H1 (cell line): ENCODE measurements at places on chromosomes 1 and 21. TPM values are rescaled to one million over a fixed set of nuclear protein-coding genes. Genes with fewer than 3 reads are reported as not detected.

GRCh38 chr1:59477286-59477685 is 180.4 kb downstream of the FGGY start:
- DNase-seq, result no peak

DNA sequence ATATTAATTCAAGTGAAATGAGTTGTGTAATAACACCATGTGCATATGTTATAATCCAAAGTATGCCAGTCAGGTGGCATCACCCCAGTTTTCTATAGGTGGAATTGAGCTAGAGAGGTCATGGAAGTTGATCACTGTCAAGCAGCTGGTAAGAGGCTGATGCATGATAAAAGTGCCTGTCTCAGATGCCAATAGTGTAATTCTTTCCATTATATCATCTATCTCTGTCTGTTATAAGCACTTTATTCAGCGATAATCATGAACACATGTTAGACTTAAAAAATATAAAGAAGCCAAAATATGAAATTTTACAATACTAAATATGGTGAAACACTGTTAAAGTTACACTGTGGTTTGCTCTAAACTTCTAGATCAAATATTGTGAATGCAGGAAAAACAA is 156.6 kb downstream of the DNM3 start:
- DNase-seq, result no peak

DNA sequence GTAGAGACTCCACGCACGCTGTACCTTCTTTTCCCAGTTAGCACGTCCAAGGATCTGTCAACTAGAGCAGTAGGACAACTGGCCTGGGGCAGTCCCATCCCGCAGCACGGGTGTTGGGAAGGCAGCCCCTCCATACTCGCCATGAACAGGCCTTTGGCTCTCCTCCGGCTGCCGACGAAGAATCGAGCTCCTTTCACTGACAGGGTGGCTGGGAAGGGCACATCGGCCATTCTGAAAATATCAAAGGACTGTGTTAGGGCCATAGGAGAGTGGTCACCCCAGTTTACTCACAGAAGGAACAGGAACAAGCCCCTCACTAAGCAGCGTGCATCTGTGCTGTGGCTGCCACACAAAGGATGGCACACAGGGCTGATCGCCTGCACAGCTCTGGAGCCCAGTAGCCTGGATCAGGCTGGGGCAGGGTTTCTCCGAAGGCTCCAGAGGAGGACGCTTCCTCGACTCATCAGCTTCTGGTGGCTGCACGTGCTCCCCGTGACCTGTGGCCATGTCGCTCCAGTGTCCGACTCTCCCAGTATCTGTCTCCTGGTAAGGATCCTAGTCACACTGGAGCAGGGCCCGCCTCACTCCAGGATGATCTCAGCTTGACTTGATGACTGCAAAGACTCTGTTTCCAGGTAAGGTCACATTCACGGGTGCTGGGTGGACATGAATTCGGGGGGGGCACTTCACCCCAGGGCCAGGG is 8.9 kb downstream of the KRTAP10-1 start:
- DNase-seq, result no peak

GRCh38 chr1:206809504-206810084 is 37.3 kb upstream of the IL10 start:
- no peak for DNase-seq

DNA sequence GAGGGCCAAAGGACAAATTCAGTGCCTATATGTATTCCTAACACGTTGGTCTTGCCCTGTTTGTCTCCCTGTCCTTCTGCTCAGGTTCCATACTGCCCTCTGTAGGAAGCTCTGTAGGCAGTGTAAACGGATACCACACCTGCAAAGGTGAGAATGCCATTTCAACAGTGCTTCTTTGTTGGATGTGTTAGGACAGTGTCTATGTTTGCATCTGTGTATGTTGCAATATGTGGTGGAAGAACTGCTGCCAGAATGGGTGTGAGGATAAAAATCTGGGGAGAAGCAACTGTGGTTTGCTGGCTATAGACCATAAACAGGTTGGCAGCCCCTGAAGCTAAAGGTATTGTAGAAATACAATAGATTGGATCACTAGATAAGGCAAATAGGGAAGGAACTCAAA is 113.1 kb upstream of the BMP8A start:
- DNase-seq, result no peak

- no peak for DNase-seq
Measured at GRCh38 chr1:99650773-99651437, 5.0 kb downstream of the PALMD start.

GRCh38 chr1:194929357-194929756 is 1678.9 kb downstream of the KCNT2 start:
- DNase-seq, result no peak

DNA sequence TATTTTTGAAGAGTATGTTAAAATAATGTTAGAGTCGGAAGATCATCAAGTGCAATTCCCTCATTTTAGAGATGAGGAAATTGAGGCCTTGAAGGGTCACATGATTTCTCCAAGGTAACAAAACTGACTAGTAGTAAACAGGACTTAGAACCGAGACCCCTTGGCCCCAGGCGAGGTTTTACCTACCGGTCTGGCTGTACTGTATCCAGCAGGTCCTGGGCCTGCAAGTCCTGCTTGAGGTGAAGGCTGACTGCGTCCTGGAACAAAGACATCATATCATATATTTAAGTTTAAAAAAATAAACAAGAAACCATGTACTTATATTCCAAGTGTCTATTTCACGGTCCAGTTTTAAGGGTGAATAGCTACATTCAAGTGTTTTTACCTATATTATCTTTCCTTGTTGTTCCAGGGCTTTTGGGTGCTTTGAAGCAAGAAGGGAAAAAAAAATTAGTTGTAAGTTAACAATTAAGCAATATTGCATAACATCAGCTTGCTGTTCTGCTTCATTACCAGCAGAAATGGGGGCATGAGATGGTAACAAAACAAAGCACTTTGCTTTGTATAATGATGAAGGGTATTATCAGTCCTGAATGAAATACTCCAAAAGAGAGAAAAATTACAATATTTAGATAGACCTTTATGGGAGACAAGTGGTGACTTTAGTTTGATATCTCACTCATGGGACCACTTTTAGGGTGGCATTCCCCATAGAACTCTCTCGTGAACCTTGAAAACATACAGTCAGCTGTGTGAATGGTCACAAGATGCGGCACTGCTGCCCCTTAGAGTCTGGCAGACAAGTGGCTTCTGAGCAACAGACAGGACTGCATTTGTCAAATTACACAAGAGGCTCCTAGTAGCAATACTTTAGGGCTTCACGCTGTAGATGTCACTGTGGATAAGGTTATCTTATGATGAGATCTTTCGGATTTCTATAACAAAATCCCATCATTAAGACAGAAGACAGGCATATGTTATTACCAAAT is 29.8 kb upstream of the CFAP298 start:
- DNase-seq, result no peak

DNA sequence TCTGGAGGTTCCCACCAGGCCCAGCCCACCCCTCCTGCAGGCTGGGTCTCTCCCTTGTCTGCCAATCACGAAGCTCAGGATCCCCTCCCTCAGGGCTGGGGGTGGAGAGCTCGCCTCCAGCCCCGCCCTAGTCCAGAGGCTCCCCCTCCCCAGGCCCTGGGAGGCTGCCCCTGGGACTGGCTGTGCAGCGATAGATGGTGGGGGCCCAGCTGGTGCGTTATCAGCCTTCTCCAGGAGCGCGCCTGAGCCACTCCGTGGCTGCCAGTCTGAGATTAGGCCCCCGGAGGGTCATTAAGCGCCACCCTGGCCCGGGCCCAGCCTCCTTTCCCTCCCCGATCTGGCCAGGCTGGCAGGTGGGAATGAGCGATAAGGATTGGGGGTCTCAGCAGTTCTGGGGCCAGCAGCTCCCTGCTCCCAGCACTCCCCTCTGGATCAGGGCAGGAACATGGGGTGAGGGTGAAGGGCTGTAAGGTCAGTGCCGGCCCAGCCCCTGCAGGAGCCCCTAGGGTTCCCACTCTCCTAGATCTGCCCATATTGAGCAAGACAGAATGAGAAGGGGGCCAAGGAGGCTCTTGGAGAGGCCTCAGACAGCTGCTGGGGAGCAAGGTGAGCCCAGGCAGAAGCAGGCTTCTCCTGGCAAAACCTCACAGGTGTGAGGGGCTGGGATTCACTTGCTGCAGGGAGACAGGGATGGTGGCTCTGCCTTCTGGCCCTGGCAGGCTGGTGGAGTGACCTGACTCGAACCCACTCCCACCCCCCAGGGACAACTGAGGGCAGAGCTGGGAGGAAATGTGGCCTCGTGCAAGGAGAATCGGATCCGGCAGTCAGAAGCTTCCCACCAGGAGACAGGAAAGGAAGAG is 8.5 kb downstream of the PDZK1IP1 start:
- no peak for DNase-seq

GRCh38 chr1:60956520-60956919 is 125.8 kb upstream of the NFIA start:
- DNase-seq, result no peak

DNA sequence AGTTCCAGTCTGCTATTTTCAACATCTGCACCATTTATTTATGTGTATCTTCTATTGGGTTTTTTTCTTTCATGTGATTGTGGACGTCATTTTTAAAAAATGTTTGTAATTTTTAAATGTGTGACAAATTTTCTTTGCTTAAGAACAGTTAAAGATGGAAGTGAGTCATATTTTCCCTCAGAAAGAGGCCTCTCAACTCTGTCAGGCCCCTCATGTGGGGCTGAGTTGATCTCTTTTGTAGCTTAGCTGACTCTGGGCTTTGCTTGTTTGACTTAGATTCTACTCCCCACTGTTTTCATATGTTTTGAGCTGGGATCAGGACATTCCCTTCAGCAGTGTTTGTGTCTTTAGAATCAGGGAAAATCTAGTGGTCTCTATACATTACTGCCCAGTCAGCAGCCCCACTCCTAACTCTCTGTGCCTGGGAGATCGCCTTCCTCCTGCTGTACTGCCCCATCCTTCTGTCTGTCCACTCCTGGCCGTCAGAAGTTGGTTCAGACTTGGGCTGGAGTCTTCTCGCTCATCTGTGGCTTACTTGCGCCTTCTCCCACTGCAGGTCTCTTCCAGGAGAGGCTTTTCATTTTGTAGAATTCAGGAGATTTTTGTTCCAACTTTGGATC is 137.4 kb downstream of the DYRK1A start:
- DNase-seq, result no peak

DNA sequence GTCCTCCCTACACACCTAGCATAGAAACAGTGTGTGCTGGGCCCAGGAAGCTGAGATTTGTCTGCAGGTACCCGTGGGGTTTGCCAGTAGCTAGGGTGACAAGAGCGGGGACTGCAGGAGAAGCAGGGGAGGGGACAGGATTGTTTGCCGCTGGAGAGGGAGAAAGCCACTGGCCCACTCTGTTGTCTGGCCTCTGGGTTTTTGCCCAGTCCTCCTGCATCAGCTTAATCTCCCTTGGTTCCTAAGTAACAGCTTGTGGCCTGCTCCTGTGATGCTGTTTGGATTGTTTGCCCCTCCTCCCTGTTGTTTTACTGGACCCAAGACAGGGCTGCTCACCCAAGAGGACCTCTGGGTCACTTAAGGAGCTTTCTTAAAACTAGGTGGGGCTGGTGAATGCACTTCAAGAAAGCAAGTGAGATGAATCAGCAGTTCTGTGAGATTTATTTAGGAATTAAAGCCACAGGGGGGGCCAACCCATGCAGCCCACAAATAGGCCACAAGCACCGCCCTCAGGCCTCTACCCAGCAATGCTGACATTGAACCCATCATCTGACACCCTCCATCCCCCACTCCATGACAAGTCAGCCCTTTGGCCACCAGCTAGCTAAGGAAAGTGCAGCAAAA is 142.8 kb downstream of the ZZZ3 start:
- DNase-seq, result no peak

DNA sequence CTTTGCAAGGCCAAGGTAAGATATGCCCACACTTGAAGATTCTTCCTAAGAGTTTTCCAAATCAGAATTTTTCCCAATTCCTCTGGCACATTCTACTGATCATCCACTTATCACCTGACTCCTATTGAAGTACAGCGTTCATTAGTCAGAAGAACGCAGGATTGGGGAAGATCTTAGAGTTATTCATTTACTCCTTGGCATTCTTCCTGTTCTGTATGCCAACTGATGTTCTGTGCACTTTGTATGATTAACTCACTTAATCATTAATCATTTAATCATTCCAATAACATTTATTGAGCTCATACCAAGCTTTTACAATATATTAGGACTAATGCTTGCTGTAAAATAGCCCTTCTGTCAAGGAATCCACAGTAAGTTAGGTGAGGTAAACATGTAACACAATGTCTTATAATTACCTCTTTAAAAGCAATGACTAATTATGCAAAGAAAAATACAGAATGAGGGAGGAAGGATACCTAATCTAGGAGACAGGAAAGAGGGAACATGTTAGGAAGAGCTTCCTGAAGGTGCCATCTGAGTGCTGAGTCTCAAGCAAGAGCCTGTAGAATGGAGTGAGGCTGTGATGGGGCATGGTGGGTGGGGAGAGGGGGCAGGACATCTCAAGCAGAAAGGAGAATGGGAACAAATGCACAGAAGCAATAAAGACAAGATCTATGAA is 71.1 kb upstream of the DPT start:
- DNase-seq, result no peak

DNA sequence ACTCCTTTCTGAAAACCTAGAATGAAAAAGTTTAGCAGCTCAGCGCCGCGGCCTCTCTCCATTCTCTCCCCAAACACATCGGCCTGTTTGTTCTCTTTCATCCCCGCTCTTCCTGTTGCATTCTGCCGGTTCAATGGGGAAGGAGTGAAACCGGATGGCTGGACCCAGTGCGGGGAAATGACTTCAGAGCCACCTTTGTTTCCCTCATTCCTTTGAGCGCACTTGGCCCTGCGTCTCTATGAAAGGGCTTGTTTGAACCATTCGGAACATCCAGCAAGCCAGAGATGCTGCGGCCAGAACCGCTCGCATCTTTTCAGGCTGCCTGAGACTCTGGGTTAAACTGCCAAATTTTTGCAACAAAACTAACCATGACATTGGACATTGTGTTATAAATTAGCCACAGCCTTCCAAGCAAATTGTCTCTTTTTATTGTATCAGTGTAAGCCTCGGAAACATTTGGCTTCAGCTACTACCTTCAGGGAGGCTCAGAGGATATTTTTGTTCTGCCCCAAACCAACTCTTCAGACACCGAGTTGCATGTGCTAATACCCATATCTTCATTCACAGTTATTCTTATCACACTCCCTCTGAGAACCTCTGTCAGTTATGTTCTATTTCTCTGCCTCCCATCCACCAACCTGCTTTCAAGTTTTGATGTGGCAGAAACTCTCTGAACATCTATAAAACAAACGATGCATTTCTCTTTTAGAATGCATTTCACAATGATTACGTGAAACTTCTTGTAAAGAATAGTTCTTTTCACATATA is 5.1 kb upstream of the OLIG1 start:
- no peak for DNase-seq

- no peak for DNase-seq
Measured at GRCh38 chr1:205240118-205240517, 12.4 kb downstream of the TMCC2 start.

LYPD8 gene
- polyA plus RNA-seq, result not detected in 2 replicates

CLDN17 gene
- not detected in 2 replicates for polyA plus RNA-seq

OLFM3 gene
- 0.19 and 0.30 TPM in 2 replicates for polyA plus RNA-seq

CYP4A22 gene
- 0.03 TPM in 1 of 2 replicates, not detected in the other for polyA plus RNA-seq

CCDC185 gene
- 0.06 TPM in 1 of 2 replicates, not detected in the other for polyA plus RNA-seq

LPAR3 gene
- polyA plus RNA-seq, result 17.1 TPM in 2 replicates

IGSF9 gene
- polyA plus RNA-seq, result 10.9 and 22.5 TPM in 2 replicates

GJA4 gene
- 3.9 and 4.3 TPM in 2 replicates for polyA plus RNA-seq

RGS13 gene
- not detected in 2 replicates for polyA plus RNA-seq
